MCF 10A (cell line): ENCODE measurements at places on chromosomes 5 and 9. TPM values are rescaled to one million over a fixed set of nuclear protein-coding genes. Genes with fewer than 3 reads are reported as not detected.

Gene BARHL1
- total RNA-seq: not detected in 2 replicates

DNA sequence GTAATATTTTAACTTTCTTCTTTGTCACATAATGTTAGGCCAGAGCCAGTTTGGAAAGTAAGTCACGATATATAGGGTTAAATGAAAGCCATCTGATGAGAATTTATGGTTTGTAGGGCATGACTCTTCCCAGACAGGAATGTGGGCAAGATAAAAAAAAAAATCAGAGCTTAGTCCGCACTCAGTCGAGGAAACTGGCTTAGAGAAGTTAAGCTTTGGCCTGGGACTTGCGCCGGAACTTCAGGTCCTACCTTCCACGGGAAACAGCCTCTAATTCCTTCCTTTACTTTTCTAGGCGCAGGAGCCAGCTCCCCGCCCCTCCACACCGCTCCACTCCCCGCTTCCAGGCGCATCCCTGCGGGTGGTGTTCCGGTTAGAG, 475 bp downstream of the DDX31 start:
- H3K4me3 ChIP-seq: peak overlapping the region; percentile 95
- no peaks in the 10 kb centered on the region for H3K27me3 ChIP-seq
- H3K4me1 ChIP-seq: peaks cover 22% of the 10 kb centered on the region

DNA sequence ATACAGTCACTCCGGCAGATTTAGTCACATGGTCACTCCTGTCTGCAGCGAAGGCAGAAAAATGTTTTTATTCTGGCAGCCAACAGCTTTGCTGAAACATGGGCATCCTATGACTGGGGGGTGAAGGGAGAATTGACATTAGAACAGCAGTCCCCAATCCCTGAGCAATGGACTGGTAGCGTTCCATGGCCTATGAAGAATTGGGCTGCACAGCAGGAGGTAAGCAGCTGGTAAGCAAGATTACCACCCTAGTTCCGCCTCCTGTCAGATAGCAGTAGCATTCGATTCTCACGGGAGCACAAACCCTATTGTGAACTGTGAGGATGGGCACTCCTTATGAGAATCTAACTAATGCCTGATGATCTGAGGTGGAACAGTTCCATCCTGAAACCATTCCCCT, 93.1 kb upstream of the FTMT start:
- no peak for DNase-seq
- no peaks in the 10 kb centered on the region for H3K4me1 ChIP-seq
- H3K4me3 ChIP-seq: no peak overlapping the region

DNA sequence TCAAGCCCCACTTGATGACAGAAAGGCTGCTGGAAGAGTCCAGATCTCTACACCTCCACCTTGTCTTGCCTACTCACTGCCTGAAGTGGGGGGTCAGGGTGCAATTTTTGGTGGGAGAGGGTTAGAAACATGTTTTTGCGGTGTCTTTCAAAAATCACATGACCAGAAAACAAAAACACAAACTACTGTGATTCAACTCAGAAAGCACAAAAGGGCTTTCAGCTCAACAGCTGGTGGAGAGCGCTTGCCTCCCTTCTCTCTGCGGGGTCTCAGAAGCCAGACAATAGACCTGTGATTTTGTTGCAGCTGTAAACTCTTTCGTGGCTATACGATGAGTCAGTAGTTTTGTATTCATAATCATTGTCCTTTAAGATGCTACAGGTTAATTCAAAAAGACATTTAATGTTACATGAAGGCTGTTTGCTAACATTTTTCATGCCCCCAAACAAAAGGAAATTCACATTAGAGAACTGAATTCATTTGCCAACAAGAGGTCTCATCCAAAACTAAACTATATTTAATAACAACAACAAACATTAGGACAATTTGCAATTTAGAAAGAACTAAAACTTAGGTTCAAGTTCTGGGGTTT, 172.6 kb upstream of the RAI14 start:
- H3K27me3 ChIP-seq: peaks cover 26% of the 10 kb centered on the region
- H3K4me3 ChIP-seq: no peak overlapping the region
- no peaks in the 10 kb centered on the region for H3K36me3 ChIP-seq
- peaks cover 23% of the 10 kb centered on the region for H3K4me1 ChIP-seq

- no peaks in the 10 kb centered on the region for H3K27me3 ChIP-seq
- no peak for DNase-seq
- peaks cover 19% of the 10 kb centered on the region for H3K4me1 ChIP-seq
- H3K27ac ChIP-seq: no peak overlapping the region
- no peaks in the 10 kb centered on the region for H3K36me3 ChIP-seq
- no peak overlapping the region for H3K4me3 ChIP-seq
These were observed 3.9 kb upstream of the TMEM171 start for GRCh38 chr5:73116506-73116905.
